Stimulated activated CD8-positive, alpha-beta memory T cell treated with anti-CD3 and anti-CD28 coated beads, Interleukin-2, amount 100 ng/mL, for 48 hours (primary cell): ENCODE measurements at places on chromosomes 6 and 20.

DNA sequence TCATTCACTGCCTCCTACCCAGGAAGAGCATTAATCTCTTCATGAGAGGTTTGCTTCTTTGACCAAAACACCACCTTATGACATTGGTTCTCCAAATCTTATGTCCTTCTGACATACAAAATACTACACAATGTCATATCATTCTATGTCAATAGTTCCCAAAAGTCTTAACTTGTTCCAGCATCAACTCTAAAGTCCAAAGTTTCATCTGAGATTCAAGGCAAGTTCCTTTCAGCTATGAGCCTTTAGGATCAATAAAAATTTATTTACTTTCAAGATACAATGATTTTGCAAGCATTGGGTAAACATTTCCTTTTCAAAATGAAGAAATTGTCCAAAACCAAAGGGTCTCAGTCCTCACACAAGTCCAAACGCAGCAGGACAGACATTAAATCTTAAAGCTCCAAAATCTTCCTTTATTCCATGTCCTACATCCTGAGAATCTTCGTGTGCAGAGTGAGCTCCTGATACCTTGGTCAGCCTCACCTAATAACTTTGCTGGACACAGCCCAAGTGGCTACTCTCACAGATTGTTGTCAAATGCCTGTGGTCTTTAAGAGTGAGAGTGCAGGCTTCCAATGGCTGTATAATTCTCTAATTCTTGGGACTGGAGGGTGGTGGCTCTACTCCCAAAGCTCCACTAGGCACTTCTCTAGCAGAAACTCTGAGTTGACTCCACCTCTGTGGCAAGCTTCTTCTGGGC is 1668.2 kb downstream of the HACE1 start:
- DNase-seq = no peak

DNA sequence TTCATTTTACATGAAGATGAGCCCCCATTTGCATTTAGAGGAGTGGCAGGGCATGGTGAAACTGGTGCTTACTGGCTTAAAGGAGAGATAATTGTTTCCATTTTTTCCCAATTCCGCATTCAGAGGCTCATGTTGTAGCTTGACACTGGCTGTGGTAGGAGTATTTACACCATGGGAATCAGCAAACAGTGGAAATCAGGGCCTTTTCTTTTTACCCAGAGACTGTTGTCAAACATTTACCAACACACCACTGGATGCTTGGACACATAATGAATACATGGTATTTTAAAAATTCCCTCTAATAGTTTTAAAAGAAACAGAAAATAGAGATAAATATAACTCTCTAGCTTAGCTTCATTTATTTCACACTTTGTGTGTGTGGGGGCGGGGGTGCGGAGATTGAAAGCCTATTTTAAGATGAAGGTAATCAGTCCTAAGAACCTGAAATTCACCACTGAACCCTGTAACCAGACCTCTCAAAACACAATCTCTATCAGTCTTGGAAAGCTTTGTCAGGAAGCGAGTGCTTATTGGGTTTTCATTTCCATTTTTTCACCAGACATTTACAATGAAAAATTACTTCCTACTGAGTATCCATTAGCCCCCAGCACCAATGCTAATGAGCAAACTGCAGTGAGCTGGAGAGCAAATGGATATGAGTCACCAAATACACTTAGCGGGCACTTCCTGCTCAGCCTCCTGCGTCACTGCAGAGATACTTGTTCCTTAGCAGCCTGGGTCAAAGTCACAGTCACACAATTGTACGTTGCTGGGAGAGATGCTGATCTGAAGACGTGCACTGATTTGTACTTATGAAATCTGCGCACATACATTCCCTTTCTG is 532.0 kb downstream of the BCKDHB start:
- DNase-seq = no peak

- DNase-seq = no peak
Measured at GRCh38 chr20:63748934-63749270, 9.3 kb downstream of the SLC2A4RG start.

- no peak for DNase-seq
Measured at GRCh38 chr6:159079367-159079766, 34.6 kb upstream of the TAGAP start.

GRCh38 chr6:148521158-148521557 is 178.5 kb downstream of the SASH1 start:
- no peak for DNase-seq

DNA sequence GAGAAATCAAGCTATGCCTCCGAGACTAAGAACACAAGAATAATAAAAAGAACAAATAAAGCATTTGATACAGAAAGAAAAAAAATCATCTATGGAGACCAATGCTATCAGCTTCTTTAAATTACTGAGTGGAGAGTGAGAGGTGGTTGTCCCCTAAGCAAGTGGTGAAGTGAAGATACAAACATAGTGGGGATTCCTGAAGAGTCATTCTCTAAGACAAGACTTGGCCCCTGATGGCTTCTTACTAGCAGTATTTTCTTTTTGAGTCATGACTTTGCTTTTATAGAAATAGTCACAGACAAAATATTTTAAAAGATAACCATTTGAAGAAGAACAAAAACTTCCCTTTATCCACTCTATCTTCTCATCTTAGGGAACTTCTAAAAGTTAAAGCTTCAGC is 261.4 kb upstream of the PRDM1 start:
- no peak for DNase-seq

- no peak for DNase-seq
Measured at GRCh38 chr6:52364480-52365166, 2.7 kb downstream of the PAQR8 start.

- no peak for DNase-seq
Measured at GRCh38 chr20:13424174-13424833, 203.2 kb downstream of the ISM1 start.

GRCh38 chr6:64502801-64503200 is 867.2 kb downstream of the PHF3 start:
- no peak for DNase-seq

GRCh38 chr6:134079406-134079921 is 27.0 kb upstream of the SLC2A12 start:
- DNase-seq = no peak

DNA sequence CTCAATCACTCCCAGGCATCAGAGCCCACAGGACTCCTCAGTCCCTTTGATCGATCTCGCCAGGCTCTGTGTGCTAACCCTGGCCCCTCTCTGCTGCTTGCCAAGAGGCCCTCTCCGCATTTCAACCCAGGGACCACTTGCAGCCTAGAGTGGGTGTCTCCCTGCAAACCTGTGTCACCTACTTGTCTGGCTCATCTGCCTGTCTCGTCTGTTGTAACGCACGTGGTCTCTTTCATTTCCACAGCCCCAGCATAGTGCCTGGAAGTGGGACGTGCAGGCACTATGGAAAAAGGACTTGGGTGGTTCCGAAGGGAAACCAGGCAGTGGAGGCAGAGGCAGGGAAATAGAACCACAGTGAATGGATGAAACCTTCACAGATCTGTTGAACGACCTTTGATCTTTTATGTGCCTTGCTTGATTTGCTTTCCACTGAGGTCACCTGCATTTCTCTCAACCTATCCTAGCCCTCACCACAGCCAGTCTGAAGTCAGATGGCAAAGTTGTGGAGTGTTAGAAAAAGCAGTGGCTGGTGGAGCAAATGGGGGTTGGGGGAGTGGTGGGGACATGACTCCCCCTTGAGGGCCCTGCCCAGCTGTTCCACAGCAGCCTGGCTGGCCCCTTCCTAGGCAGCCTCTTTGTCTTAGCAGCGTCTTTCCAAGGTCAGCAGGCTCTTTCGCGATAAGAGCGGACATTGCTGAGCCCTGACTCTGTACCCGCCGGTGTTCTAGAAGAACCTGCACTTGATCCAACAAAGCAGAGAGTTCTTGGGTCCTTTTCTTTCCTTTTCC is 55.8 kb upstream of the TAGAP start:
- no peak for DNase-seq

GRCh38 chr6:160301339-160301738 is 42.7 kb upstream of the SLC22A2 start:
- no peak for DNase-seq
